ENCODE measurements at places on chromosomes 13 and 19. TPM values are rescaled to one million over a fixed set of nuclear protein-coding genes. Genes with fewer than 3 reads are reported as not detected.

The ZNF471 gene
- total RNA-seq = 1.5 TPM

The FFAR1 gene
- total RNA-seq = 0.23 TPM

The ZNF709 gene
- total RNA-seq = 1.7 TPM

The EID2B gene
- 1.4 TPM for total RNA-seq

The ZNF441 gene
- 5.0 TPM for total RNA-seq

The TRPC4 gene
- not detected for total RNA-seq

The TMEM86B gene
- total RNA-seq = 9.0 TPM

The VSTM2B gene
- total RNA-seq = not detected

The CACNG6 gene
- not detected for total RNA-seq

The ZNF763 gene
- total RNA-seq = 1.2 TPM

The SIGLEC14 gene
- total RNA-seq = not detected

The BRME1 gene
- 5.3 TPM for total RNA-seq

The ATP4A gene
- total RNA-seq = not detected

The NLRP11 gene
- total RNA-seq = 0.05 TPM

The LINGO3 gene
- not detected for total RNA-seq

The ZNF835 gene
- total RNA-seq = 4.5 TPM

The WTIP gene
- 0.60 TPM for total RNA-seq

The SGCG gene
- total RNA-seq = not detected

The KCNJ14 gene
- 1.1 TPM for total RNA-seq

The LHFPL6 gene
- total RNA-seq = 1.2 TPM

The ADM5 gene
- total RNA-seq = 4.1 TPM

The S1PR2 gene
- 9.0 TPM for total RNA-seq

The POSTN gene
- total RNA-seq = not detected

The ZNF296 gene
- total RNA-seq = 4.8 TPM

The TEX101 gene
- total RNA-seq = not detected

The PRKCG gene
- total RNA-seq = 0.25 TPM

The ZNF714 gene
- 17.4 TPM for total RNA-seq

The BEST2 gene
- not detected for total RNA-seq

The SPATA13 gene
- total RNA-seq = 51.5 TPM

The WDR87 gene
- not detected for total RNA-seq

The TLE2 gene
- total RNA-seq = 4.7 TPM

The RETN gene
- not detected for total RNA-seq

The FBXL12 gene
- 22.5 TPM for total RNA-seq

The BABAM1 gene
- total RNA-seq = 109 TPM

The SIGLEC12 gene
- 1.9 TPM for total RNA-seq

The IRGC gene
- total RNA-seq = not detected

The GMIP gene
- total RNA-seq = 56.6 TPM

The KLK4 gene
- not detected for total RNA-seq

The DCT gene
- total RNA-seq = 0.12 TPM

The DAND5 gene
- total RNA-seq = 0.21 TPM

The LIM2 gene
- 0.27 TPM for total RNA-seq

The CGB3 gene
- total RNA-seq = not detected

The TMC4 gene
- total RNA-seq = 0.55 TPM

The KLK11 gene
- not detected for total RNA-seq

The FBXO17 gene
- not detected for total RNA-seq

The ICAM4 gene
- total RNA-seq = 0.46 TPM

The ZNF554 gene
- total RNA-seq = 2.3 TPM

The SHANK1 gene
- not detected for total RNA-seq

The ZNF586 gene
- total RNA-seq = 20.3 TPM

The CEACAM19 gene
- 0.56 TPM for total RNA-seq

The IL12RB1 gene
- 20.0 TPM for total RNA-seq

The LRRC8E gene
- total RNA-seq = not detected

The RASIP1 gene
- 0.67 TPM for total RNA-seq

The ACTMAP gene
- total RNA-seq = 18.0 TPM

The CEACAM6 gene
- not detected for total RNA-seq
